ENCODE measurements at places on chromosomes 12 and 14.

DNA sequence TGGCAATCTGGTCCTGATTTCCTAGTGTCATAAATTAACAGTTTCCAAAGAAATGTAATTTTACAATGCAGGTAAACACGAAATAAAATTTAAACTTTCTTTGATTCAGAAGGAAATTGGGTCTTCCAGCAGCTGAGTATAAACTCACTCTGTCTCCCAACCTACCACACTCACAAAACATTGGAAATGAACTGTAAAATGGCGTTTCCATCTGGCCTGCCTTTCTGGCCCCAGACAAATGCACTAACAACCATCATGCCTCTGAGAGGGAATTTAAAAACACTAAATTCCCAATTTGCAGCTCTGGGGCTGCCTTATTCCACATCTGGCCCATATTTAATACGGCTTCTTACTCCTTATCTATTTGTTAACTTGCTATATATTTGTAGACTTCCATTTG is 19.3 kb downstream of the ATP2B1 start:
- DNase-seq = no peak

GRCh38 chr14:104081261-104081835 is 4.2 kb upstream of the ASPG start:
- DNase-seq = no peak

GRCh38 chr12:22628228-22628627 is 3.3 kb downstream of the ETNK1 start:
- DNase-seq = no peak

- no peak for DNase-seq
Observed at GRCh38 chr14:40053416-40053815, 621.2 kb upstream of the FBXO33 start.

GRCh38 chr12:15634010-15634683 is 155.0 kb downstream of the EPS8 start:
- DNase-seq = no peak

DNA sequence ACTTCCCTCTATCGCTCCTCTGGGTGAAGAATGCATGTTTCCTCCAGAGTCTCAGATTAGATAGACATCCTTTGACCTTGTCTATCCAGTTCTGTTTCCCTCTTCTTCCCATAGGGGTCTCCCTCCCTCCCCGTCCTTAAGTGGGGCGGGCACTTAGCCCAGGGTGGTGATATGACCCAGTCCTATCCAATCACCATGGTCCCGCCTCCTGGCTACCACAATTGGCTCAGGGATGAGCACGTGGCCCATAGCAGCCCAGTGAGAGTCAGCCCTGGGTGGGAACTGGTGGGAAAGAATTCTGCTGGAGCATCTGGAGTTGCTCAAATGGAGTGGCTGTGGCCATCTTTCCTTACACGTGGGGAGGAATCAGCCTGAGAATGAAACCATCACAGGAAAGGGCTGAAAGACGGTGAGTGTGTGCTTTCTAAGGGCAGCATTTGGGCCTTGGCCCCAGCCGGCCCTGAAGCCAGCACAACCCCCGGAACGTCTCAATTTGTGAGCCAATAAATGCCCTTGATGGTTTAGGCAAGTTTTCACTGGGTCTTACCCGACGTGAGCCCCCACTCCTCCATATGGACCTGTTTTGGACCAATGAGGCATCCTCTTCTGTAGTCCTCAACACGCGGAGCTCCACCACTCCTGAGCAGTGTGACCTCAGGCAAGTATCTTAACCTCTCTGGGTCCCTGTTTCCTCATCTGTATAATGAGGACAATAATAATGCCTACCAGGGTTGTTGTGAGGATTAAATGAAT is 14.4 kb upstream of the MLXIP start:
- no peak for DNase-seq

GRCh38 chr14:22915886-22916521 is 2.9 kb downstream of the RBM23 start:
- no peak for DNase-seq

- no peak for DNase-seq
Observed at GRCh38 chr12:101209319-101210302, at the start of gene SLC5A8. Gene SLC5A8 (minus strand): TSS chr12:101210238. CDS start chr12:101209848, 390 bp downstream.

Data from stimulated activated CD8-positive, alpha-beta memory T cell treated with anti-CD3 and anti-CD28 coated beads, Interleukin-7, amount 100 ng/mL, for 4 hours (primary cell).